ENCODE measurements at places on chromosomes 3 and 15.

GRCh38 chr3:45165497-45166283 is 19.5 kb upstream of the CDCP1 start:
- no peak for DNase-seq

- no peak for DNase-seq
Observed at GRCh38 chr3:126530171-126531050, 6.5 kb downstream of the CHST13 start.

DNA sequence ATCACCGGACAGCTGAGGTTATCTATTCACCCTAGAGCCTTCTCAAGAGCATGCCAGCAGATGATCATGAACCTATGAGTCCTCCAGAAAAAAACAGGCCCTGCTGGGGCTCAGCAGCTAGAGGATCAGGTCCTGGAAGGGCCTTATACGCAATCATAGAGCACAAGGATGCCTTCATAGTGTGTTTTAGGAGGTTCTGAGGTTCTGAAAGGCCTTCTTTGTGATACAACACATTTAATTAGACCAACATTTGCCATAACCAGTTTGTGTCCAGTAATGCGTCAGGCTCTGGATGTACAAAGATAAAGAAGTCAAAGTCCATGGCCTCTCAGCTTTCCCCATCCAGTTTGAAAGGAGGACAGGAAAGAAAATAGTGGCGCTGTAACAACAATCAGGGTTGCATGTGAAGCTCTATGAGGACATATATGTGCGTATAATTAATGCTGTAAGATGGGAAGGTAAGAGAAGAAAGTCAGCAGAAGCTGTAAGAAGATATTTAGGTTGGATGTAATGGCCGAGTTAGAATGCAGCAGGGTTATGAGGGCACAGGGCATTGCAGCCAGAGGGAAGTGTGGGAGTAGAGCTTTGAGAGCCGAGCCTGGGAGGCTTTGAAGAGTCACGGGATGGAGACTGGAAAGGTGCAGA is 302.6 kb upstream of the TBL1XR1 start:
- no peak for DNase-seq

DNA sequence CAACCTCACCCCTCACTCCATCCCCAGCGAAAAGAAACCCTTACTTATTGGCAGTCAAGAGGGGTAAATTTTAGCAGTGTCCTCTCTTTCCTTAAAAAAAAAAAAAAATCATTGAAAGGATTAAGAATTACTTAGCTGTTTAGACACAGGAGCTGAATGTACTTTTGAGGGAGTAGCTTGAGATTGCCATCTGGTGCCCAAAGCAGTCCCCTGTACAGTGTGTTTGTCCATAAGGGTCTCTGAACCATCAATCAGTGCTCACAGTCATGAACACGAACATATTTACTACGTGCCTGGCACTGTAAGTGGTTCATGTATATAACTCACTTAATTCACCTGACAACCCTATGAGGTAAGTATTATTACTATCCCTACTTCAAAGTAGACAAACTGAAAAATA is 463.5 kb downstream of the RAP2B start:
- no peak for DNase-seq

DNA sequence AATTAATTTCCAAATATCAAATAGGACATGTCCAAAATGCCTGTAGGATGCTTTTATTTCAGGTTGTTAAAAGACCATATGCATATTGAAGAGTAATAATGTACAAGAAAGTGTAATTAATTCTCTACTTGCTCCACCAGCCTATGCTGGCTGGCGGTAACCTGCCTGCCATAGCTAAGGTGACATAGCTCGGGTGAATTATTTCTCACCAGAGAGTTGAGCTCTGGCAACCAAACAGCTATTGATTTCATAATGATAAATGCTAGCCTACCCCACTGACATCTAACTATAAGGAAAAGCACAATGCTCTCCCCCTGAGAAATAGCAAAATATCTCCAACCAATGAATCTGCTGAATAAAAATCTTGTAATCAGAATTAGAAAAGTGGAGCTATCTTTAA is 48.9 kb downstream of the GADL1 start:
- DNase-seq = no peak

GRCh38 chr3:61562721-61563312 is 1.4 kb downstream of the PTPRG start:
- DNase-seq = peak; percentile 66

DNA sequence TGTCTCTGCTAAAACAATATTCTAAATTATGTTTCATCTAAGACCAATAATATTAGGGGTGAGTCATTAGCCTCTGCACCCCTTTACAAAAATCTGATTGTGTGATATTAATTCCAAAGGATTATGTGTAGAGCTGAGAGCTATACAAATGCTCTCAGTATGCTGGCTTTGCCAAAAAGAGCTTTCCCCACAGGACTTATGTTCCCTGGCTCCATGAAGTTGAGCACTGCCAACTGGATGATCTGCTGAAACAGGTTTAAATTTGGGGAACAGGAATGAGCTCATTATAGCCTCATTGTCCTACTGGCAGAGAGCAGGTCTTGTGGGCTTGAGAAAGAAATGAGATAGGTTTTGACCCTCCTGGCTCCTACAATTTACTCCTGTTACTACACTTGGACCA is 347.8 kb upstream of the LMCD1 start:
- DNase-seq = no peak

DNA sequence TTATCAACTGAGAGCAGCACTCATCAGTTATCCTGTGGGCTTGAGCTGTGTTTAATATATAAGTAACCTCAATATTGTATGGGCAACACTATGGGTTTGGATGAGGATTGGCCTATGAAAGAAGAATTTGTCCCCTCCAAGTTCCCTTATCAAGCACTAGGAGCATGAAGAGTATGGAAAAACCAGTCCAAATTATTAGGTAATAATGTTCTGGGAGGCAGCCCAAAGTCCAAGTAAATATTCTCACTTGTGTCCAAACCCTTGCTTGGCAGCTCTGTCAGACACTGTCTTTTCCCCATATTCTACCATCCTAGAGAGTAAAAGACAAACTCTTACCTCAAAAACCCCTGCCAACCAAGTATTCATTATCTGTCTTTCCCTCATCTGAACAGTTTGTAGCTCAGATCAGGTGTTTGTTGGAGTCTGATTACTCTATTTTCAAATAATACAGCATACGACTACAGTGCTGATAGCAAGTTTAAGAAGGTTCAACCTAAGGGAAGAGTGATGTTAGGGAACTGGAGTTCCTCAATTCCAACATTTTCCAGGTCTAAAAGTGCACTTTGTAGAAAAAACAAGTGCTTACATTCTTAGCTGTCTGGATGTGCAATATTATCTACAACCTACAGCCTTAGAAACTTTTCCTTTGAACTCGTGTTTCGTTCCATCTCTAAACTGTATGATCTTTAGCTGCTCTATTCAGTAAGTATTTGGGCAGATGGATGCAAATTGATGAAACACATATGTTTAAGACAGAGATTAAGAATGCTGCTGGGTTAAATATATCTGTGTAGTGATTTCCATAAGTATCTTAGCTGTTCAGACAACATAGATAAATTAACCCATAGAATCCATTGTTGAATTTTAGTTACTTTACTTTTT is 89.7 kb upstream of the PHLDB2 start:
- no peak for DNase-seq

DNA sequence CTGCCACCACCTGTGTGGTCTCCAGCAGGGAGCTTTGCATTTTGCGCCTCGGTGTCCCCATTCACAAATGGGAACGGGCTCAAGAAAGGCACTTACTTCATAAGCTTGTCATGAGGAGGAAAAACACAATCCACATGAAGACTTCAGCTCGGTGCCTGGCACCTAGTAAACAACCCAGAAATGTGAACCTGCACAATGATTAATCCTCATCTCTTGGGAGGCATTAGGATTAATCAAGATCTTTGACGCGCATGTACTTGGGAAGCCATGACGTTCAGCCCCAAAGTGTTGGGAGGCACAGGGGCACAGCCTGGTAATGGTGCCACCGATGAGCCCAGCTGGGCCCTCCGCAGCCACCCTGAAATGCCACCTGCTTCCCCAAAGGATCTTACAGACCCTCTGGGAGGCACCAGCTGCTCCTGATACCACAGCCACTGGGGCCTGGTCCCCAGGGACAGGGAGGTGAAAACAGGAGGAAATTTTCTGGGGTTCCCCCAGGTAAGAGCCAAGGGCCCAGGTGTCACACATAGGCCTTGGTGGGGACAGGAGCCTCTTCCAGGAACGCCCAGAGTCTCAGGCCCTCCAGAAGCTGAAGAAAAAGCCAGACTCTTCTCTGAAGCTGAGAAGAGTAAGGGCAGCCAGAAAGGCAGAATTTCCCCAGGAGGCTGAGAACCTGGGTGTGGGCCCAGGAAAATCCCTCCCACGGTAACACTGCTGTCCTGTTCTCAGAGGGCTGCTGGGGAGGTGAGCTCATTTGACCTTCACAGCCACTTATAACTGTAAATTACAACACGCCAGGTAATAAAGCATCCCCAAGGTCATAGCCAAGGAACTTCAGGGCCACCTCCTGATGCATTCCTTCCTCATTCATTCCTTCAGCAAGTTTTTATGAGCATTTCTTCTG is 507.5 kb downstream of the SHQ1 start:
- DNase-seq = no peak

- peak; percentile 91 for DNase-seq
Observed at GRCh38 chr3:16884084-16884747, 539 bp upstream of the PLCL2 start.

DNA sequence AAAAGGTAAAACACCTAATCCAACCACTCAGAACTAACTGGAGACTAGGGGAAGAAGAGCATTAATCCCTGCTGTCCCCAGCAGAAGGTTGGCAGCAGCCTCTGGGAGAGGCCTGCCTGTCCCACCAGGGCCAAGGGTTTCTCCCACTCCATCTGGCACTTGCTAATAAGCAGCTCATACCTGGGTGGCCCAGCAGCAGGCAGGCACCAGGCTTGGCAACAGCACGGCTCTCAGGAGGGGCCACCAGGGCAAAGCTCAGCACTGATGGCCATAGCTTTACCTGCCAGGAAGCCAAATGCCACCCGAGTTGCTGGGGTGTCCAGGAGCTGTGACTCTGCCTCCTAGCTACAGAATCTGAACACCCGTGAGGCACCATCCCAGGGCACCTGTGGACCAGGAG is 58.3 kb downstream of the BOC start:
- no peak for DNase-seq

DNA sequence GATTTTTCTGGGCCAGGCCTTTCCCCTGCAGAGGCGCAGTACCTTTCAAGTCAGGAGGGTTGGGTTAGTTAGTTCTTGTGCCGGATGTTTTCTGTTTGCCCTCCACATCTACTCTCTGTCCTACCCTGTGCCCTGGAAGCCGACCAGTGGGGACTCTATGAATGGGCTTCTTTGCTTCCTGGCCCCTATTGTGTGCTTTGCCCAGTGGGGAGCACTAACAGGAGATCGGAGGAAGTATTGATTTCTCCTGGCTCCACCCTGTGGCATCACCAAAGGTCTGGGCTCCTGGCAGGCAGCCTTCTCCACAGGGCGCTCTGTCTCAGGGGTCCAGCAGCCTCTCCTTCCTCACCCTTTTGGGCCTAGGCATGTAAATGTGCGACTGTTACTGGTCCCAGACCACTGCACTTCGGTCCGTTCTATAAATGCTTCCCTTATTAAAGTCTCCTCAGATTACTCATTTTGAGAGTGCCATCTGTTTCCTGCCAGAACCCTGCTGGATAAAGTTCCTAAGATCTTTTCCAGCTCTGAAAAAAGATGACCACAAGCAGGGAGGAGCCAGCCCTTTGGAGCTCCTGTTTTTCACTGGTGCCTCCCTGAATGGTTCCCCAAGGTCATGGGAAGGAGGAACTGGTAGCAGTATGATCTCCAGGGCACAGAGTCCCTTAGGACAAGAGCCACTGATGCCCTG is 44.5 kb downstream of the CTDSPL start:
- DNase-seq = no peak

GRCh38 chr3:189555558-189555881 is 75.7 kb upstream of the TP63 start:
- no peak for DNase-seq

- no peak for DNase-seq
Observed at GRCh38 chr3:186985661-186986364, 55.5 kb downstream of the ST6GAL1 start.

DNA sequence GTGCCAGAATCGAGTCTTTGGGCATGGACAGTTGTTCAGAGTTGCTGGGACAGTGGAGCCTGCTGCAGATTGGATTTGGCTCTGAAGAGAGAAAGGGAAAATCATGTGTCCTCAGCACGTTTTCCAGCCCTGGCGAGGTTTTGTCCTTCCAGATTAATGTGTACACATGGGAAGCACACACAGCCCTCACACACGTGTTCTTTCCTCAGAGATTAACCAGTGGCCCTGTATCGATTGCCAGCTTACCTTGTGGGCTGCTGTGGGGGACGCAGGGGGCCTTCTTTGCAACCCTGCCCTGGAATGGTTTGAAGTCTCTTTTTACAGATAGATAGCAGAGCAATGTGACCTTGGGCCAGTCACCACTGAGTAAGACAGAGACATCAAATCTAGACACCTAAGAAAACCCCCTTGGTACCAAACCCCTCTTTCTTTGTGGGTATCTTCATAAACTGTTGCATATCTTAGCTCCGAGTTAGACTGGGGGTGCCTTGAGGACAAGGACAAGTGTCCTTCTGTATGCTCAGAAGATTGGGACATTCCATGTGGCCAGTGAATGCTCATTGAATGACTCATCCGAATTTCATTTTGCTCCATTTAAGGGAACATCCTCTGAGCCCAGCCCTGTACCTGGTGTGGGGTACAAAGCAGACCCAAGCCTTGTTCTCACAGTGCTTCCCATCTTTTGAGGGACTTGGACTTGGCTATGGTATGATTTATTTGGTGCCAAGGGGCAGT is 48.0 kb downstream of the SMAD6 start:
- no peak for DNase-seq

GRCh38 chr3:12495749-12496452 is 11.6 kb downstream of the TSEN2 start:
- peak; percentile 31 for DNase-seq
